ENCODE measurements at places on chromosomes 5 and 9.

GRCh38 chr5:137134920-137135532 lies 364.1 kb downstream of the SPOCK1 start:
- no peak for DNase-seq

DNA sequence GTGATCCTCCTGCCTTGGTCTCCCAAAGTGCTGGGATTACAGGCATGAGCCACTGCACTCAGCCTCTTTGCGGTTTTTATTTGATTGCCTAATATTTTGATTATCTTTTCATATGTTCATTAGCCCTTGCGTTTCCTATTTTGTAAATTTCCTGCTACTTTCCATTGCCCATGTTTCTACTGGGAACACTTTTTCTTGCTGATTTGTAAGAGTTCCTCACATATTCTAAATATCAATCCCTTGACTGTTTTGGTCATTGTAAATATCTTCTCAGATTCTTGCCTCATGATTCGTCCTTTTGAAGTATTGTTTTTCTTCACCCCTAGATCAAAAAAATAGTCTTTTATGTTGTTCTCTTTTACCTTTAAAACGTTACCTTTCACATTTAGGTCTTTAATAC lies 37.9 kb upstream of the TTC1 start:
- no peak for DNase-seq

GRCh38 chr9:87713278-87713987 lies 12.5 kb upstream of the CTSL start:
- no peak for DNase-seq

DNA sequence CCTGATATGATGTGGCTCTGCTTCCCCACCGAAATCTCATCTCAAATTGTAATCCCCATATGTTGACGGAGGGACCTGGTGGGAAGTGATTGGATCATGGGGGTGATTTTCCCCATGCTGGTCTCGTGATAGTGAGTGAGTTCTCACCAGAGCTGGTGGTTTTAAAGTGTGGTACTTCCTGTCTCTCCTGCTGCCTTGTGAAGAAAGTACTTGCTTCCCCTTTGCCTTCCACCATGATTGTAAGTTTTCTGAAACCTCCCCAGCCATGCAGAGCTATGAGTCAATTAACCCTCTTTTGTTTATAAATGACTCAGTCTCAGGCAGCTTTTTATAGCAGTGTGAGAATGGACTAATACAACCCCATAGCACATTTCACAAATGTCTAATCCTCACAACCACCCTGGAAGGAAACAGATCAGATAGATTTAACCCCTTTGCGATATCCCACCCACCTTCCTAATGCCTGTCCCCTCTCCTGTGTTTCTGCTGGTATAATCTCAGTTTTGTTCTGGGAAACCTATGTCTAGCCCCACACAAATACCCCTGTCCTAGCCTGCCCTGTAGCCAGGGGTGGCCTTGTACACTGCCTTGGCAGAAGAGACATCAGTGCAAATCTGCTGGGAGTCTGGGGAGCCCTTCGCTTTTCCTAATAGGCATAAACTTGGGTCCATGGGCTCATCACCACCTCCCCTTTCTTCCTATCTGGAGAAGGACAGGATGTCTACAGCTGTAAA lies 157.0 kb upstream of the RAI14 start:
- DNase-seq = no peak

GRCh38 chr5:134148316-134148715 lies 28.4 kb downstream of the SKP1 start:
- DNase-seq = no peak

DNA sequence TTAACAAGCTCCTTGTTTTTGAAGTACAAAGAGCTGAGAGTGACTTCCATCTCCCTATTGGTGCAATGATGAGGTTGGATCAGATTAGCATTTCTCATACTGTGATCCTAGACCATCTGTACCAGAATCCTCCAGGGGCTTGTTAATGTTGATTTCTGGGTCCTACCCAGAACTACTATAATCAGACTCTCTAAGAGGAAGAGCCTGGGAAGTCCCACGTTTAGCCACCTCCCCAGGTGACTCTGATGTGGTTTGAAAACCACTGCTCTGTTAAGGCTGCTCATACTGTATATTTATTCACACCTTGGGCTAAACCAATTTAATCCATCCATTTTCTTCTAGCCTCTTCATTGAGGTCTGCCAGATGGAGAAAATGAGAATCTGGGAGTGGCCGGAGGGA lies 49.6 kb upstream of the SMIM32 start:
- no peak for DNase-seq

- no peak for DNase-seq
Measured at GRCh38 chr9:76717613-76718012, 46.6 kb upstream of the PCA3 start.

GRCh38 chr5:6508931-6509330 lies 60.3 kb downstream of the UBE2QL1 start:
- DNase-seq = no peak

DNA sequence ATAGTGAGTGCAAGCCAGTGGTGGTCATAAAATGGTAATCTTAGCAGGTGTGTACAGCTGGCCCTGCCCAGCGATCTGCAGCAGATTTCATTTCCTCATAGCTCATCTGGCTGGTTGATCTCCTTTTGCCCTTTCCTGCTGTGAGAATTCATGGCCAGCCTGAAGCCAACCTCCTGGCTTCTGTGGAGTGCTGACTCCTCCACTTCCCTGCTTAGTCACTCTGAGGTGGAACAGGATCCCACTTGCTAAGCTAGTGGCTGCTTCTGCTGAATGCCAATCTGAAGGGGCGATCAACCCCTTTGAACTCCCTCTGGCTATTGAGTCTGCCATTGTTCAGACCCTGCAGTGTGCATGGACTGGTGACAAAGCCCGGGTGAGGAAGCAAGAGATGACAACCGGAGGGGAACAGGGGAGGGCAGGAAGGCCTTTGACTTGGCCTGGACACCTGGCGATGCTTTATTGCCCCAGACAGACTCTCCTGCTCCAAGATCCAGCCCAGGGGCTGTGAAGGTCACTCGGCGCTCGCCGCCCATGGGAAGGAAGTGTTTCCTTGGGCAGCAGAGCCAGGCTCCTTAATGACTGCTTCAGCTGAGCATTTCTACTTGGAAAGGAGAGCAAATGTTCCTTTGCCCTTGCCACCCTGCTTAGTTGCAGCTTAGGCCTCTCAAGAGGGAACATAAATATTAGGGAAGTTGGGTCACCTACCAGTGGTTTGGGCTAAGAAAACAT lies 341.1 kb downstream of the ZSWIM6 start:
- no peak for DNase-seq

- DNase-seq = no peak
Measured at GRCh38 chr5:132474131-132474723, 16.3 kb downstream of the IRF1 start.

DNA sequence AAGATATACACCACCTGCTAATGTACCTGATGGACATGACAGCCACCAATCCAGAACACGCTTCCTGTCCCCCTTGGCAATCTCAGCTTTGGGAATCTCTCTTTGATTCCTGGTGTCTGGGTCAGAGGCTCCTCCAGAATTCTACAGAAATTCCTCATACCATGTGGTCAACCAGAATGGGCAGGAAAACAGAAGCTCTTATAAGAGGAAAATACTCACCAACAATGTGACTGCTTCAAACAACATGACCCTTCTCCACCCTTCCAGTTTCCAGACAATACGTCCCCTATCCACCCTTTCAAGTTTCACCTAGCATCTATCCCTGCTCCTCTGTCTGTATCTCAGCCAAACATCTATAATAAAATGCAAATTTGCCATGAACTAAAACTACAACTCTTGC lies 247.2 kb downstream of the DENND1A start:
- DNase-seq = no peak

DNA sequence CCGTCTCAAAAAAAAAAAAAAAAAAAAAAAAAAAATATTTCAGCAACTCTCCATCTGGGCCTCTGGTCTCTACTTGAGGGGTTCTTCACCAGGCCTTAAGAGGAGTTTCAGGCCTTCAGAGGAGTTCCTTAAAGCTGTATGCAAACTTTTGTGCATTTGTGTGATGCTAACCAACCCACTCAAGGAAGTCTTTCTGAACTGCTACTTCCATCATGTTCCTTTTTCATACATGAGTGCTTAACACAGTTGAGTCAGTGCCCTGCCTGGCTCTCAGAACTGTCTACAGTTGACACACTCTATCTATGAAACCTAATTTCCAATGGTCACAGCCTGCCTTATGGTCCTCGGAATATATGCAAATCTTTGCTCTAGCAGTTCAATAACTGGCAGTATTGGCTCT lies 146.5 kb downstream of the MEF2C start:
- DNase-seq = no peak

DNA sequence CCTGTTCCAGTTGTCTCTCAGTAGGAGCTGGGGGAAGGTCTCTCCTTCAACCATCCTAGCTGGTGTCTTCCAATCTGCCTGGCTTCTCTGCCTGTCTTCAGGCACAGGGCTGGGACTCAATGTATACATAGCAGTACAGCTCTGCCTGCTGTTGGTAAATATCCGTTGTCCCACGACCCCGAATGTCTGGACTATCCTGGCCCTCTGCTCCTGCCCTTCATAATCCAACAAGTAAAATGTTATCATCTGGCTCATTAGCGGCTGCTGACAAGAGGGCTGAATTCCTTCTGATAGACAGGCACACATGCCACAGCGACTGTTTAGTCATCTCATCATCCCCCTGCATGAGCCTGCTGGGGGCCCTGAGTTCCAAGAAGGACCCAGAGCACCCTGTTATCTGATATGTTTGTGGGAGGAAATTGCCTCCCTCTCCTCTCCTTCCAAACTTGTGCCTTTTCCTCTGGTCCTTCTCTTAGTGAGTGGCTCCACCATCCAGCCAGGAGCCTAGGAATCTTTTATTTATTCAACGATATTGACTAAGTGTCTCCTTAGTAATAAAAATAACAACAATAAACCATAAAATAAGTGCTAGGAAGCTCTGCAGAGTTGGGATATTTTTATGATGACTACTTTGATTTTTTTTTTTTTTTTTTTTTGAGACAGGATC lies 29.5 kb upstream of the TGFBR1 start:
- no peak for DNase-seq

- DNase-seq = no peak
Measured at GRCh38 chr9:71524996-71525580, 243.2 kb downstream of the CEMIP2 start.

DNA sequence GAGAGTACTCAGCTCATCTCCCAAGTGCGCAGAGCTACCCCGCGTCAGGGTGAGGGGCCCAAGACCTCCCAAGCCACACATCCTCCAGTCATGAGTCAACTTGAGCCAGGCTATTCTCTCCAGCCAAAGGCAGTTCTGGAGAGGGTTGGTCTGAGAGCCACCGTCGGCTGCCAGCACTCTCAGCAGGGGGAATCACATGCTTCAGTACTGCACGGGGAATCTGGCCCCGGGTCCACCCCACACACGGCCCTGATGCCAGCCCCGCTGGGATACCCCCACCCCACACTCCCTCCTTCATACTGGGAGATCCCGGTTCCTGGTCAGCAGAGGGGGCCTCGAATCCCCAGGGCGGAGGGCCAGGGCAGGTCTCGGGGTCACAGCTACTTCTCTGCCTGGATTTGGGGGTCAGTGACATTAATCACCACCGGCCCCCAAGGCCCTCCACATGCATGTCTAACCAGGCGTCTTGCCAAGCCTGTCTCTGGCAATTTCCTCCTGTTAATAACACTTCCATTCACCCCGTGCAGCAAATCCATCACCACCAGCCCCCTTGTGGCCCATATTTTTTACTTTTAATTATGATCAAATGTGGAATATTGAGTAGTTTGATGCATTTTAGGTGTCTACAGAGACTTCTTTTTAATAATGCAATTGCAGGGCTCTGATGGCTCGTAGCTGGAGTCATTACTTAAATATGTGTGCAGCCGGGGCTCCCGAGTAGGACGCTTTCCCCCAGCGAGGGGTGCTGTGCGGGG lies 102.9 kb upstream of the PPP1R26 start:
- no peak for DNase-seq

- DNase-seq = no peak
Measured at GRCh38 chr5:163505049-163505367, 411 bp upstream of the MAT2B start.

DNA sequence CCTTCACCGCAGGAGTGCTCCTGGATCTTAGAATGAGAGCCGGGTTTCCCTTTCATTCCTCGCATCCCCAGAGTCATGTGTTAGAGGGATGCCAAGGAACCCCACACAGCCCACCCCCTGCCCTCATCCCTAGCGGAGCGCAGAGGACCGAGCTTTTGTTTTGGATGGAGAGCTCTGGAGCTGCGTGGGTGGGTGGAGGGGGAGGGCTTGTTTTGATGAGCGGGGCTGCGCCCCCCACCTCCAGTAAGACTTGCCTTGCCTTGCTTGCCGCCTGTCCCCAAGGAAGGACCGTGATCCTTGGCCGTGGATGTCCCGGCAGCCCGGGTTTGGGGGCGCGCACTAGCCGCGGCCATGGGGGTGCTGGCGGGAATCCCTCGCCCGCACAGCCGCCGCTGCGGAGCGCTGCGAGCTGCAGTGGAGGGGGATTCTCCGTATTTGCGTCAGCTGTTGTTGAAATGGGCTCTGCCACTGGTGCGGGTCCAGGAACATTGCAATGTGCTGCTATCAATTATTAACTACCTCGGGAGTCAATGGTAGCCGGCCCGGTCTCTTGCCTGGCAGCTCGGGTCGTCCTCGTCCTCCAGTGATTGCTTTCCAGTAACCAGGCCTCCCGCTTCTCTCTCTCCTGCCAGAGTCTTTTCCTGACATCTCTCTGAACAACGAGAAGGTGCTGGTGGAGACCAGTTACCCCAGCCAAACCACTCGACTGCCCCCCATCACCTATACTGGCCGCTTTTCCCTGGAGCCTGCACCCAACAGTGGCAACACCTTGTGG lies 1.0 kb downstream of the EGR1 start:
- no peak for DNase-seq

DNA sequence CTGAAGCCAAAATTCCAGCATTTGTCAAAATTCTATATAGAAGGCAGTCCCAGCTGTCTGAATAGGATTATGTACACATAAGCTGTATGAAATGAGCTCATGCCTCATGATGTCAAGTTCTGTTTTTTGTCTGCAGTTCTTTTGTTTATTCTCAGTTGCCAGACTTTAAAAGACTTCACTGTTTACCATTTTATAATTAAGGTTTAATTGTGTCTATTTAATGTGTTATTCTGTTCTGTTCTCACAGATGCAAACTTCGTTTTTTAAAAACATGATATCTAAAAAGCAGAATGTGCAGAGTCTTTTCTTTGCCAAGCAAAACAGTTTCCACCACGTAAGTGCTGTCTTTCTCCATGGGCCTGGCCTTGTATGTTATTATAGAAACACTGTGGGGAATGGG lies 31.1 kb downstream of the ERAP1 start:
- DNase-seq = no peak

- no peak for DNase-seq
Measured at GRCh38 chr9:38681747-38682227, 38.1 kb downstream of the FAM240B start.

DNA sequence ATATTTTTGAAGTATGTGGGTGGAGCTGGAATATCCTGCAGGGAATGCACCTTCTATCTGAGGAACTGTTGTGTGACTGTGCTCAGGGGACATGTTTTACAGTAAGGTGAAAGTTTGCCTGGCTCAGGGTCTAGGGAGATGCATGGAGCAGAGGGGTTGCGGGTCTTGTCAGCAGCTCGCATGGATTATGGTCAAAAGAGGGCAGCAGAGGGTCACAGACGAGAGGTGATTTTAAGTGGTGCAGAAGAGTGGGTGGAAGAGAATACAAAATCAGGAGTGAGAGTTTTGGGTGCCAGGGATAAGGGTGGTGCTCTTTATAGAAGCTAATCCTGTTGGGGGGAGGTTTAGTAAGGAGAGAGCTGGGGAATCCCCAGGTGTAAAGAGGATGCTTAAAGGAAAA lies 53.5 kb upstream of the GRIN3A start:
- no peak for DNase-seq
